ENCODE measurements at places on chromosomes 4 and X. TPM values are rescaled to one million over a fixed set of nuclear protein-coding genes. Genes with fewer than 3 reads are reported as not detected.

Gene SPANXA2
- not detected for total RNA-seq

Gene PNCK
- 3.5 TPM for total RNA-seq

Gene PAGE1
- total RNA-seq, result not detected

Gene PYURF
- 54.9 TPM for total RNA-seq

Gene ADAMTS3
- 3.0 TPM for total RNA-seq

Gene FAT4
- total RNA-seq, result 17.7 TPM

Gene GSX2
- total RNA-seq, result not detected

Gene SPRY1
- 61.4 TPM for total RNA-seq

Gene IL2RG
- not detected for total RNA-seq

Gene HSFX1
- total RNA-seq, result 2.1 TPM

Gene CUL4B
- 41.5 TPM for total RNA-seq

Gene PCSK1N
- 69.2 TPM for total RNA-seq

- no peak for DNase-seq
These were observed 84.3 kb downstream of the TRAM1L1 start for GRCh38 chr4:117001077-117001476.

DNA sequence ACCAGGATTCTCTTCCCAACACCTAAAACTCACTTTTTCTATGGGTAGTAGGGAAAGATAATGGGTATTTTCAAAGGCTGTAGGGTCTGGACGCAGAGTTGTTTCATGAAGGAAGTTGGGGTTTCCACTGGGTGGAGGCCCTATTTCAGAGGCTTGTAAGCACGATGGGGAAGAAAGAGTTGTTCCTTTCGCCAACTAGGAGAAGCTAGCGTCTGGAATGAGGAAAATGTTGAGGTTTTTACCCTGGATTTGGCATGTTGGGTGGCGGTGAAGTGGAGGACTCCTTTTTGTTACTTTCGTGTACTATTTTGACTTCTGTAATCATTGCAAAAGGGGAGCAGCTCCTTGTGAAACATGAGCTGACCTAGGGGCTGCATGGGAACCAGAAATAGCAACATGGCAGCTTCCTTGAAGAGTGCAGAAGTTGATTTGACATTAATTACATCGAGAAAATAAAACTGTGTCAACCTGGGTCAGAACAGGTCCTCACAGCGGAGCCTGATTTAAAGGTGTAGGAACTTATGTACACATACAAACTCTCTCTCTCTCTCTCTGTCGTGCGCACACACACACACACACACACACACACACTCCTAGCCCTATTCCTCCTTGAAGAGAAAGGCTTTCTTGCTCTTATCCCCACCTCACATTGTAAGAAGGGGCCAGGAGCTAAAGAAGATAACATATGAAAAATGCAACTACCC, 19.1 kb downstream of the VSIG4 start:
- DNase-seq, result no peak

GRCh38 chrX:11789809-11790208, 31.8 kb downstream of the MSL3 start:
- no peak for DNase-seq

DNA sequence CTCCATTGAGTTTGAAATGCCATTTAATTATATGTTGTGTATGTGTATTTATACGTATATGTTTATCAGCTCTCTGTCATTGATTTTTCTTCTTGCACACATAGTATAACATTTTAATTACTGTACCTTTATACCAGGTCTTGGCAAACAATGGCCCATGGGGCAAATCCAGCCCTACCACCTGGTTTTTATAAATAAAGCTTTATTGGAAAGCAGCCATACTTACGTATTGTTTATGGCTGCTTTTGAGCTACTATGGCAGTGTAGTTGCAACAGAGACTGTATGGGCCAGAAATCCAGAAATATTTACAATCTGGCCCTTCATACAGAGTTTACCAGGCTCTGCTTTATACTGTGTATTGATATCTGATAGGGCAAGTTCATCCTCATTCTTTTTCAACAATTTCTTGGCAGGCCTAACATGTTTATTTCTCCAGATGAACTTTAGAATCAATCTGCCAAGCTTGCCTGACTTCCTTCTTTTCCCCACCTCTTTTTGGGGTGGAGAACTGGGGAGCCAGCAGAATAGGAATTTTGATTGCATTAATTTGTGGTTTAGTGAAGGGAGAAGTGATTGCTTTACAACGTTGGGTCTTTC, 15.8 kb downstream of the DCUN1D4 start:
- no peak for DNase-seq

DNA sequence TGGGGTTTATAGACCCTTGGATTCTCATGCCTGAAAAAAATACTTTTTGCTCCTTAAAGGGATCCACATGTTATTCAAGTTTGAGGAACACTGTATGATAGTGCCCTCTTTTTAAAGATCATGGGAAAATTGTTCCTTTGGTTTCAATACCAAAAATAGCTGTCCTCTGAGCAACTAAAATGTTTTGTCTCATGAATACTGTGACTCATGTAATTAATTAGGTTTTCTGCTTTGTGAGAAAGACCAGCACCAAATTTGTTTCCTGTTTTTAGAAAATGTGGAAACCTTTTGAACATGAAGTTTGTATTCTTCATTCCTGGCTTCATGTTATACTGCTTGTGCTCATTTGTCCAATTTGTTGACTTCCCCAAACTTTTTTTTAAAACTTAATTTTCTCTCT, 127.6 kb upstream of the SH3RF1 start:
- DNase-seq, result no peak

DNA sequence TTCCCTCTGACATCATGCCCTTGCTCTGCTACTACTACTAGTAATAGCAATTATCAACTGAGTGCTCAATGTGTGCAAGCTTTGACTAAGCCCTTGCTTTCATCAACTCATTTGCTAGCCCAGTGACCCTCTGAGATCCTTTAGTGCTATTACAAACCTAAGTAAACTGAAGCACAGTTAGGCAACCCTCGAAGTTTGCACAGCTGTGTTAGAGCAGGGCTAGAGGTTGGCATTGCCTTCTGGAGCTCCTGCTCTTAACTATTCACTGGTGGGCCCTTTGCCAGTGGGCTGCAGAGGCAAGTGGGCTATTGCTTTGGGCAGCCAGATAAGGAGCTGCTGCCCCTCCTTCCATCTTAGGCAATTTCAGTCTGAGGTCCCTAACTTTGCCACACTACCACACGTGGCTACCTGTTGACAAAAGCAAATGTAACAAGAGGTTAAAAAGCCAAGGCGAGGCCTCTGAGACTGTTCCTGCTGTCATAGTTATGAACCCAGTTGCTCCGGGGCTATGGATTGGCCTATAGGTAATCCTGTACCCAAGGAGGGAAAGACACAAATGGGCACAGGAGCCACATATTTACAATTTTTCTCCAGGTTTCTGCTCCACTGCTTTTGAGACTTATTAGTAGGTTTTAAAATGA, 41.5 kb upstream of the ANKRD50 start:
- no peak for DNase-seq

DNA sequence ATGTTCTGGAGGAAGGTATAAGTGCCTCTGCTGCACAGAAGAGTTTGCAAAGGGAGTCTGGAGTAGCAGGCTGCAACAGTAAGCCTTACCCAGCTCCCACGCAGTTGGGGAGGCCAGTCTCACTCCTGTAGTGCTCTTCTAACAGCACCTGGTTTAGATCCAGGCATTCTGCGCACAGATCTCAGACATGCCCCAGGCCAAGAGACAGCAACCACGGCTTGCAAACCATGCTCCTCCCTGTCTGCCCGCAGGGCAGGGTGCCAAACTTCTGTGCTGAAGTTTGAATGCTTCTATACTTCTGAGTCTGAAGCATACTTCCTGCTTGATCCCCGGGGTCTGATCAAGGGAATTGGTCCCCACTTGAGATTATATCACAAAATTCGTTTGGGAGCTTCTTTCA, 106.3 kb downstream of the LINC00632 start:
- DNase-seq, result no peak

DNA sequence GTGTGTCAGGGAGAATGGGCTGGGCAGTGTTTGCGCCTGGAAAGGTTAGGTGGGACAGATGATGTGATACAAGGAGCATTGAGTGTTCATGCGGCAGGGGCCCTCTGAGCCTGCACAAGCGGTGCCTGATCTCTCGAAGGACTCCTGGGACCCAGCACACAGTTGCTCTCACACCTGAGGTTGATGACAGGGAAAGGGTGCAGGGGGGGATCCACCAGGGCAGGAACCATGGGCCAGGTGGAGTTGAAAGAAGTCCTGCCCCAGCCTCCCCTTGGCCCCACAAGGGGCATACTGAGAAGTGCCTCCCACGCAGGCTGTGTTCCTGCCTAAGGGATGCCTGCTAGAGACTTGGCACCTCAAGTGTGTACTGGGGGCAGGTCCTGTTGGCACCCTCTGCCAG, 33.1 kb downstream of the TKTL1 start:
- no peak for DNase-seq

- no peak for DNase-seq
These were observed 110.0 kb downstream of the HS6ST2 start for GRCh38 chrX:132848296-132848970.

DNA sequence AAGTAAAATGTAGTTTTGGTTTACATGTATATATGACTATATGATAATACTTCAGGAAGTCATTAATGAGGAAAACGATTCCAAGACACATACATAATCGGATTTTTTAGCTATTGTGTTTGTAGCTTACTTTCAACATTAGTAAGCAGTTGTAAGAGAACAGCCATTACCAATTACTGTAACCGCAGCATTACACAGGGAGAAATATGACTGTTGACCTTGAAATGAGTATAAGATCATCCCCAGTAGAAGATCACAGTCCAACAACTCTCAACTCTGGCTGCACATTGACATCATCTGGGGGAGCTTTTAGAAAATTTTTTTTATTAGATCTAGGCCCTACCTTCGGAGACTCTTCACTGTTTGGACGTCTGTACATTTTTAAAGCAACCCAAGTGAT, 762.0 kb upstream of the MAGEB2 start:
- no peak for DNase-seq

GRCh38 chrX:68571610-68572311, 72.9 kb downstream of the YIPF6 start:
- DNase-seq, result no peak

- DNase-seq, result no peak
These were observed 640.3 kb downstream of the TRIML1 start for GRCh38 chr4:188779581-188779980.

DNA sequence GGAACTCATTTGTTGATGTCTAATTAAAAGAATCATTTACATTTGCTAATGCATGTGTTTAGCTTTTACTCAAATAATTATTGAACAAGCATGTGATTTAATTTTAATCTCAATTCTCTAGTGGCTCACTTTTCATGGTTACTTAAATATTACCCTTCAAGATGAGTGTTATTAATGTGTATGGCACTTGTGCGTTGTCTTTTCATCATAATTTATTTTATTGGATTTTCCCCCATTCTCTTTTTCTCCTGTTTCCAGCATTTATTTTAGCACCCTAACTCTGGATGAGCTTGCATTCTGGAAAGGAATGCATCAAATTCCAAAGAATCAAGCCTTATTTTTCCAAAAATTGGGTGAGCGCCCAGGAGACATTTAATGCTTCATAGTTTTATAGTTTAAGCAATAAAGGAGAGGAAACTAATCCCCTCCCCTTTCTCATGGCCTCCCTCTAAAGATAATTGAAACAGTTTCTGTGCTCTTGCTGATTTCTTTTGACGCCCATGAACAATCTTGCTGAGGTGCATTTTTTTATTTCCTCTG, 191.1 kb upstream of the FAT4 start:
- no peak for DNase-seq

DNA sequence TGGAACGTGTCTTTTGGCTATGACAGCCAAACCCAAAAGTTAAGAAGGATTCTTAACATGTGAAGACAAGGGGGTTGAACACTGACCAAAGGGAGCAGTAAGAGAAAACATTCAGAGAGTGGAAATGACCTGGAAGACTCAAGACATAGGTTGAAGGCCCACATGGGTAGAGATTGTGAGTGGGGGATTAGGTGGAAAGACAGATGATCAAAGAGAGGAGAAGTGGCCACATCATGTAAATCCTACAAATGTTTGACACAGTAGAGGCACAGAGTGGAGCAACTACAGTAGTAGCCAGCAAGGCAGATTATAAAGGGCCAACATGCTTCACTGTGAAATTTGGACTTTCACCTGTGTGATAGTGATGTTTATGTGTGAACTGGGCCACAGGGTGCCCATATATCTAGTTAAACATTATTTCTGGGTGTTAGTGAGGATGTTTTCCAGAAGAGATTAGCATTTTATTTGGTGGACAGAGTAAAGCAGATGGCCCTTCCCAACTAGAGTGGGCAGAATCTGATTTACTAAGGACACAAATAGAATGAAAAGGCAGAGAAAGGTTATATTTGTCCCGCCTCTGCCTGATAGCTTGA, 559.3 kb downstream of the RAB28 start:
- DNase-seq, result no peak

- no peak for DNase-seq
These were observed 174.8 kb upstream of the NPY2R start for GRCh38 chr4:155033604-155034003.

- DNase-seq, result no peak
These were observed 160.7 kb downstream of the MOSPD2 start for GRCh38 chrX:15033917-15034316.

DNA sequence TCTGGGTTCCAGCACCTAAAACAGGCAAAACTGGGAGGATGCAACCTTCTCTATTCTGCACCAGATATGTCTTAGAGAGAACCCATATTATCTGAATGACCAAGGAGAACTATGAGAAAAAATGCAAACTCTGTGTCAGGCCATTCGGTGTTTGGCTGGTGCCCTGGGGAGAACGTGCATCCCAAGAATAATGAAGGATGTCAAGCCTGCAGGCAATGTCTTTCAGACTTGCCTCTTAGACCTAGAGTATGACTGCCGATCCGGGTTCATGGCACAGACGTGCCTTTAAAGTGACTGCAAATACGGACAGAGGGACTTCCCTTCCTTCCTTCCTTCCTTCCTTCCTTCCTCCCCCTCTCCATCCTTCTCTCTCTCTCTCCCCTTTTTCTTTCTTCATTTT, 6.9 kb downstream of the XAGE1B start:
- DNase-seq, result no peak

DNA sequence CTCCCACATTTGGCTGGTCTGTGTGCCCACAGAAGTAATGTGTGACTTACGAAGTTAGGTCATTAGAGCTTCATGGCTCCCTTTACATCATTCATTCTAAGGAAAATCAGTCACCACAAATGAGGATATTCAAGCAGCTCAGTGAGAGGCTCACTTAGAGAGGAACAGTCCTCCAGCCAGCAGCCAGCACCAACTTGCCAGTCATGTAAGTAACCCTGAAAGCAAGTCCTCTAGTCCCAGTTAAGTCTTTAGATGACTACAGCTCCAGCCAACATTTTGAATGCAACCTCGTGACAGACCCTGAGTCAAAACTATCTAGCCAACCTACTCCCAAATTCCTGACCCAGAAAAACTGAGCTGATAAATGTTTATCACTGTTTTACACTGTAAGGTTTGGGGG, 71.3 kb downstream of the LRBA start:
- DNase-seq, result no peak

GRCh38 chr4:38366456-38366855, 297.5 kb upstream of the KLF3 start:
- no peak for DNase-seq

Measured in chondrocyte (in vitro differentiated cells).